Fibroblast of the aortic adventitia (primary cell): ENCODE measurements at places on chromosomes 6 and 20.

- no peak for DNase-seq
Observed at GRCh38 chr6:138013959-138014358, 93.3 kb downstream of the PERP start.

GRCh38 chr6:99026135-99026534 lies 78.4 kb upstream of the FBXL4 start:
- DNase-seq = no peak

DNA sequence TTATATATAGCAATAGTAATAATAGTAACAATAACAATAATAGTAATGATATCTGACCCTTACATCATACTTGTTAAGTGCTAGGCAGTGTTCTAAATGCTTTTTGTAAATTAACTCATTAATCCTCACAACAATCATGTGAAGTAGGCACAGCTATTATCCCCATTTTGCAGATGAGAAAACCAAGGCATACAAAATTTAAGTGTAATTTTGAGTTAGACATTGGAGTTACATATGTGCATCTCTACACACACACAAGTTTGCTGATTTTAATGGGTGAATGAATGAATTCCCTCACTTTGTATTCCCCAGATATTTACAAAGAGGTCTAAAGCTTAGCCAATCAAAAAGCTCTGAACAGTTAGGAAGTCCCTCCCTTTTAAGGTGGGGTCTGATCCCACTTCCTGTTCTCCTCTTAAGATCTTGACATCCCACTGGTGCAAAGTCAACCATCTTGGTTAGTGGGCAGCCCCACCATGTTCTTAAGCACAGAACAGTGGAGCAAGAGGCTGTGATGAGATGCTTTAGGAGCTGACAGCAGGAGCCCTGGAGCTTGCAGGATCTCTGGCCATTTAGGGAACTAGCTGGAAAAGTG lies 85.3 kb upstream of the FOXP4 start:
- peak; percentile 9 for DNase-seq

- DNase-seq = no peak
Observed at GRCh38 chr6:147384737-147385710, 123.5 kb upstream of the SAMD5 start.
